Chondrocyte (in vitro differentiated cells): ENCODE measurements at places on chromosomes 3 and 15.

DNA sequence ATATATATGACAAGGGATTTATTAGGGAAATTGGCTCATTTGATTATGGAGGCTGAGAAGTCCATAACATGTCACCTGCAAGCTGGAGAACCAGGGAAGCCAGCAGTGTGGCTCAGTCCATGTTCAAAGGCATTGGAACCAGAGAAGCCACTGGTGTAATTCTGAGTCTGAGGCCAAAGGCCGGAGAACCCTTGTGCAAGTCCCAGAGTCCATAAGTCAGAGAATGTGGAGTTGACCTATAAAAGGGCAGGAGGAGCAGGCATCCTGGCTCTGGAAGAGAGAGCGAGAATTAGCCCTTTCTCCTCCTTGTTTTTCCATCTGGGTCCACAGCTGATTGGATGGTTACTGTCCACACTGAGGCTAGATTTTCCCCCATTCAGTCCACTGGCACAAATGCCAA lies 319.8 kb downstream of the IGSF11 start:
- DNase-seq, result no peak

GRCh38 chr15:59227021-59227420 lies 20.4 kb downstream of the LDHAL6B start:
- DNase-seq, result no peak

DNA sequence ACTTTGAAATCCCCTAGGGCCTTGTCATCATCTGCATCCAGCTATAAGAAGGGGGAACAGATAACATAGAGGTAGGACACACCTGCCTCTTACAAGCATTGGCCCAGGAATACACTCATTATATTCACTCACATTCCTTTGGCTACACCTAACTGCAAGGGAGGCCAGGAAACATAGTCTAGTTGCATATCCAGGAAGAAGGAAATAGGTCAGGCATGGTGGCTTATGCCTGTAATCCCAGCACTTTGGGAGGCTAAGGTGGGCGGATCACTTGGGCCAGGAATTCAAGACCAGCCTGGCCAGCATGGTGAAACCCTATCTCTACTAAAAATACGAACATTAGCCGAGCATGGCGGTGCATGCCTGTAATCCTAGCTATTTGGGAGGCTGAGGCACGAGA lies 48.8 kb downstream of the GTPBP8 start:
- DNase-seq, result no peak

GRCh38 chr15:39665629-39666250 lies 84.9 kb downstream of the THBS1 start:
- no peak for DNase-seq

GRCh38 chr3:73140772-73141442 lies 79.4 kb downstream of the EBLN2 start:
- no peak for DNase-seq

DNA sequence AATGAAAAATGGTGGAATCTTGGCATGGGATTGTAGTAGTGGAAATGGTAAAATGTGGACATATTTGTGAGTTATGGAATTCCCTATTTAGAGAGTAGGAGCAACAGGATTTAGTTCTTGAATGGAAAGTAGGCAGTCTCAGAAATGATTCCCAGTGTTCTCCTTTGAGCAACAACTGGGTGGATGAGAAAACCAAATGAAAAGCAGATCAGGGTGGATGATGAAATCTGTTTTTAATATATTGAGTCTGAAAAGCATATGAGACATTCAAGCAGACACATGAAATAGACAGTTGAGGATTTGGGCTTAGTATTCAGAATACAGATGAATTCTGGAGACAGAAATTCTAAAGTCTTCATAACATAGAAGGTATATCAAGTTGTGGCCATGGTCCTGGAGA lies 451.3 kb downstream of the LPP start:
- DNase-seq, result no peak

- no peak for DNase-seq
Observed at GRCh38 chr15:80645494-80646065, 49.5 kb upstream of the ABHD17C start.

DNA sequence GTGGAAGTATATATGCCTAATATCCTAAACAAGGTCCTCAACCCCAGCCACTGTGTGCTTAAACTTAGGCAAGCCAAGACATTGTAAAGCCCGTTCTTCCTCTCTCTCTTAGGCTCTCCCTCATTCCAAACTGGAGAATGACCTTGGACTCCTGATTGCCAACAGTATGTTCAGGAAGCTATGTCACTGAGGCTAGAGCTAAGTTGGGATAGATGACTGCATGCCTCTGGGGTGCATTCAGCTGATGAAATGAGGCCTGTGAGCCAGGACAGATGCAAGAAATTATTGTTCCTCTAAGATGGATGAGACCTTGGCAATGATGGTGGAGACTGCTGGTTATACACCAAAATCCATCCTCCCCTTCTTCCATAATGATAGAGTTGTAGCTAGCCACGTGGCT lies 27.9 kb upstream of the TBC1D21 start:
- DNase-seq, result no peak

DNA sequence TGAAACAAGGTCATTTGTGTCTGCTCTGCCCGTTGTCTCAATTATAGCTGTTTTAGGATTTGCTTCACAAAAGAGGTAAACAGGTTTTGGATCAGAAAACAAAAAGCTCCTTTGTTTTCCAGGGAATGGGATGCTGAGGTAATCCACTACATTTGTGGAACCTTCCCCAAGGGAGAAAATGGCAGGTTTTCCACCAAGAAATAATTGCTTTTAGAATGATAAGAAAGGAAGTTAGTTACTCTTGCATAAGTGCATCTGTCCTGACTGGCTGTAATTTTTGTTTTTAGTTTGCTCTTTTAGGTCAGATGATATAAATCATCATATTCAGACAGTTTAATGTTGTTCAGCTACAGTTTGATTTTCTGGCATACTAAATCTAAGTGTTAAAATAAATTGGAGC lies 198.5 kb upstream of the COL8A1 start:
- no peak for DNase-seq

DNA sequence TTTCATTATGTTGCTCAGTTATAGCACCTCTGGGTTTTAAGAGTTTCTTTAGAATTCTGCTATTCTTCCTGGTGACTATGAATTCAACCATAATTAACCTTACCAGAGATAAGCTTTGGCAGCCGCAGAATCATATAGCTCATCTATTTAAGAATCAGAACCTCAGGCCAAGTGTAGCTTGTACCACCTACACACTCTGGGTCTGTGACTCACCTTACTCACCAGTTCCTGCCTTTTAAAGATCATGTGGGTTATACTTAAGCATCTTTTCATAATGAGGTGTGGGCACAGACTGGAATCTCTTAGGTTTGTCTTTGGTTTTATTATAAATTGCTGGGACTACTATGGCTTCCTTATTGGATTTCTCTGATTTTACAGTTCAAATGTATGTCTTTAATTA lies 21.9 kb downstream of the CDV3 start:
- DNase-seq, result no peak

DNA sequence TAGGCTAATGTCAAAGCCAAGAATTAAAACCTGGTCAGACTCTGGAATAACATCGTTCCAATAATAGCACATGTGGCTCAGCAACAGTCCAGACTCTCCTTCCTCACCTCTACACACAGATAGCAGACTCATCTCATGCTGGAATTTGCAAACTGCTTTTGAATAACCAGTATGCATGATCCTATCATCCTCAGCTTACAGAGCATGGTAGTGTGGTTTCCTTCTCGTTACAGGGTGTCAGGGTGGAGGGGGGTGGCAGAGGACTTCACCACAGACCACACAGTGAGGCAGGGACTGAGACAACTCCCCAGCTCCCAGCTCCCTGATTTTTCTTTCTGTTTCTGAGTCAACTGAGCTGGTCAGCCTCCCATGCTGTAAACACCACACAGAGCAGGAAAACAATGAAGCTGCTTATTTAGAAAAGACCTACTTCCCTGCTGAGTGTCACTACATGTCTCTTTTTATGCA lies 101.6 kb downstream of the RPL22L1 start:
- no peak for DNase-seq

DNA sequence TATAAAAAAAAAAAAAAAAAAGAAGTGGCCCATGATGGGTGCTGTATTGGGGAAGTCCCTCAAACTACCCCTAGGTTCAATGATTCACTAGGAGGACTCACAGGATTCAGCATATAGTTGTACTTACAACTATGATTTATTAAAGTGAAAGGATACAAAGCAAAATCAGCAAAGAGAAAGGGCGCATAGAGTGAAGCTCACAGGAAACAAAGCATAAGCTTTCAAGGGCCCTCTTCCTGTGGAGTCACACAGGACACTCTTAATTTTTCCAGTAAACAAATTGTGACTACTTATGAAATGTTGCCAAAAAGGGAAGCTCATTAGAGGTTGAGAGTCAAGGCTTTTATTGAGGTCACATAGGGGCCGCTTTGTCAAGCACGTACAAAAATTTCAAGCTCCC lies 153.7 kb upstream of the GAP43 start:
- DNase-seq, result no peak

DNA sequence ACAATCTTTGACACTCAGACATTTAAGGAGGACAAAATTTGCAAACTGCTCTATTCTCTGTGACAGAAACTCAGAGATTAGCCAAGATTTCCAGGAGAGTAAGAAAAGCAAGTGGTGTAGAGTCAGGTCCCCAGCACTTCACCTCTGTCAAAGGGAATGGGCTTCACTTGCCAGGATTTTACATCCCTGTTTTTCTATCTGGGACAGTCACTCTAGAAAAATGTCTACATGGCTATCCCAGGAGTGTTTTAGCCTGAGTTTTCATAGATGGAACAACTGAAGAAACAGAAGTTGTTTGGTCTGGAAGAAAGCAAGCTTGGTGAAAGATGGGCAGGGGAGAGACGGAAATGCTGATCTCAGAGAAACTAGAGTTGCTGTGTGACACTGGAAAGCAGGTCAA lies 3.0 kb downstream of the FAM219B start:
- DNase-seq, result no peak

GRCh38 chr15:93801206-93801605 lies 430.2 kb upstream of the MCTP2 start:
- DNase-seq, result no peak

- no peak for DNase-seq
Observed at GRCh38 chr3:154992655-154993054, 87.5 kb upstream of the MME start.

DNA sequence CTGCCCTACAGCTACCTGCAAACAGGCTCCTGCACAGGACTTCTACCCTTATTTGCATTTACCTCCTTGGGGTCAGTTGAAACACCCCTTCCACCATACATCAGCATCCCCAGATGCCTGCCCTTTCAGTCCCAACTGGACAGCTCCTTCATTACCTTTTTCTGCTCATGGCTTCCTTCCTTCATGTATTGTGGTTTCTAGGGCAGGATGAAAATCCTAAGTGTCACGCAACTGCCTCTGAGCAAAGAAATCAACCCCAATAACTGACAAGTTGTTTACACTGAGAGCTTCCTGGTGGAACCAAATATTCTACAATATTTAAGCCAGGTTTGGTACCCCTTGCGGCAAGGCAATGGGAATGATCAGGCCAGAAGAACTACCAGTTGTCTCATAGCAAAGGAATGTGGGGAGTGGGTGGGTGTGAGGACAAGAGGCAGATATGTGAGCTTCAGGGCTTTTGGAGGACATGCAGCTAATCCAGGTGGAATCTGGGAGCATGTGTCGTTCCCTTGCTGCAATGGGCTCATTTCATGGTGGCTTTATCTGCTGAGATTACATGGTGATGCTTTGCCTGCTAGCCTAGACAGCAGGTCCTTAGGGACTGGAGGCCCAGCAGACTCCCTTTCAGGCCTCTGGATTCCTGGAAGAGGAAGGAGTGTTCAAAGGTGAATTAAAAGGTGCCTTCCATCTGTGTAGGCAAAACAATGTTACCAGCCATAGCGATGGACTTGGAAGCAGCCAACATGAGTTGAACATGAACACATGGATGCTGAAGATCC lies 34.9 kb downstream of the PPCDC start:
- no peak for DNase-seq

GRCh38 chr15:99486371-99487336 lies 79.1 kb upstream of the MEF2A start:
- DNase-seq, result peak; percentile 97

DNA sequence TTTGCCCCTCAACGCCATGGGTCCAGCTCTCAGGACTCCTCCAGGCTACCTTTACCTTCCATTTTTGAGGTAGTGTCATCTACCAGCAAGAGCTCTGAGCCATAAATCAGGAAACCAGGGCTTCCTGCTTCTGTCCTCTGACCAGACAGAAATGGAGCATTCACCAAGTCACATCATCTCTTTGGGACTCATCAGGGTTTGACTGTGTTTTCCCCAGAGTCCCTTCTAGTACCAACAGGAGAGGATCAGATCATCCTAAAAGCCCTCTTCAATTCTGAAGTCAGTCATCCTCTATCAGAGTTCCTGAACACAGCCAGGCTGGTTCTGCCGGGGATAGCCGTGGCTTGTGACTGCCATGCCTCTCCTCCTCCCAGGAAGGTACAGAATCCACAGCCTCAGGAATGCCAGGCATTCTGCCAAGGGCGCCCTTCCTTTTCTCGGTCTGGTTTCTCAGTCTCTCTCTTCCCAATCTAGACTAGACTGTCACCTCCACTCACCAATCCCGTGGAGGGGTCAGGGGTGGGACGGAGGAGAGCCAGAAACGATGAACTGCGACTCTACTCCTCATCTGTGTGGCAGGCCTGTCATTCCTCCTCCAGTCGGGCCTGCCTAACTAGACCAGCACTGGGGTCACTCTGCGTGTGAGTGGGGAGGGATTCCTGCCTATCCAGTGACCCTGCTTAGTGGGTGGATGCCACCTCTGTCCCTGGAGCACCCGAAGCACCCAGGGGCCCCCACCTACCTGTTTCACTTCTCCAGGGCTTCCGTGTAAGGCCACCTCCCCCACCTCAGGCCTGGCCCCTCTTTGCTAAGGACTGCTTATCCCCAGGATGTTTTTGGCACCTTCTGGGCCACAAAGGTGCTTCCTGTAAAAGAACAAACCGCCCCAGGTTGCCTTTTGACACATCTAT lies 30.9 kb downstream of the CCNL1 start:
- no peak for DNase-seq

- DNase-seq, result no peak
Observed at GRCh38 chr3:183975981-183976662, 41.6 kb downstream of the ABCC5 start.

DNA sequence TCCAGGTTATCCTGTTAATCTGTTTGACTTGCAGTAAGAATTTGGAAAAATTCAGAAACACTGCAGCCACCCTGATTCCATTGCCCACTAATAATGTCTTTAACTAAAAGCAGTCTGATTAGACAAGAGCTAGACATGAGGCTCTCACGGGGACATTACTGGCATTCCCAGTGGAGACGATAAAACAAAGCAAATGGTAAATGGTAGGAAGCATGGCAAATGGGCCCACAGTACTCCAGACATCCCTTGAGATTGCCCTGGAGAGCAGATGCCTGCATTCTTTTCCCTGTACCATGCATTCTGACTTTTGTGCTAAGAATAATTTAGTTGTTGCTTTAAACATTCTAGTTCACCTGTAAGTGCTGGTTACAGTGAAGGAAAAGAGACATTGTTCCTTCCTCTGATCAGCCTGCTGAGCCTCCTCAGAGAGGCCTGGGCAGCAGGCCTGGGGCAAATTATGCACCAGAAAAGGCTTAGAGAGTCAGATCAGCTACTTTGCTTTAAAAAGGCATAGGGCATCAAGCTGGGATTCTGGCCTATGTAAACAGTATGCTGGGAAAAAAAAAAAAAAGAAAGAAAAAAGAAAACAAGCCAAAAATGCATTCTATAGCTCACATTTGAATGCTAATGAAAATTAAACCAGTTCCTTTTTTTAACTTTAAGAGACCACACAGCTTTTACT lies 204.6 kb downstream of the GABRG3 start:
- DNase-seq, result no peak

- no peak for DNase-seq
Observed at GRCh38 chr3:147493666-147494065, 84.5 kb downstream of the ZIC1 start.
